Neural progenitor cell (in vitro differentiated cells): ENCODE measurements at places on chromosomes 5 and 9. TPM values are rescaled to one million over a fixed set of nuclear protein-coding genes. Genes with fewer than 3 reads are reported as not detected.

- DNase-seq: peak; percentile 45
These were observed 145.5 kb upstream of the SLC24A2 start for GRCh38 chr9:19934301-19934871.

- no peak for DNase-seq
These were observed 160.2 kb downstream of the SH3GL2 start for GRCh38 chr9:17739022-17739421.

DNA sequence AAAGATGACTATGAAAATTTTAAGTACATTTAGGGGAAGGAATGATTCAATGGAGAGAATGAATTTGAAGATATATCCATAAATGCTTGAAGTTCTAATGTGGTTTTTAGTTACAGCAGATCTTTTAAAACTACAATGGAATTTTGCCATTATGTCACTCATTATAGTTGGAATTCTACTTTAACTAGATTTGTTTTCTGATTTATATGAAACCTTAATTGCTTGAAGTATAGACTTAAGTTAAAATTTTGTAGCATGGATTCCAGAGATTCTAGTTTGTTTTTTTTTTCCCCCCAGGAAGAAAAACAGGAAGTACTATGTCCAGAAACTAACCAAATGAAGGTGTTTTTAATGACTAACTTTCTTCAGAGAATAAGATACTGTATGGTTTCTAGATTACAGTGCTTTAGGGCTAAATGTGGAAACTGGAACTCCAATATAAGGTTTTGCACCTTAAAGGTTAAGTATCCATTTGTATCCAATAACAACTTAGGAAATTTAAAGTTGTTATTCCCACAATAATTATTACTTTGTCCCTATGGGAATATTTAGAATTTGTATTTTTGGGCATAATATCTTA lies 70.3 kb downstream of the ZSWIM6 start:
- DNase-seq: no peak

DNA sequence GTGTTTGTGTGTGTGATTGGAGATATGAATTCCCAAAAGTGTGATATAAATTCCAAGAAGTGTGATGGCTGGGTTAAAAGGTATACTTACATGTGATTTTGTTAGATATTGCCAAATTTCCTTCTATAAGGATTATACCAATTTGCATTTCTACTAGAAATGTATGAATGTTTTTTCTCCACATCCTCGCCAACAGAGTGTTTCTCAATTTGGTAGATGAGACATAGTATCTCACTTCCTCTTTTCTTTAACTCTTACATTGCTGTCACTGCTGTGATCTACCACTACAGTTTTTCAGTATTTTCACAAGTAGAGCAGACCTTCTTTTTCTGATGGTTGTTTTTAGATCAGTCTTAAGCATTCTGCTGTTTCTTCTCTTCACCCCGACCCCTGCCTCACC lies 111.3 kb downstream of the FER start:
- DNase-seq: no peak

DNA sequence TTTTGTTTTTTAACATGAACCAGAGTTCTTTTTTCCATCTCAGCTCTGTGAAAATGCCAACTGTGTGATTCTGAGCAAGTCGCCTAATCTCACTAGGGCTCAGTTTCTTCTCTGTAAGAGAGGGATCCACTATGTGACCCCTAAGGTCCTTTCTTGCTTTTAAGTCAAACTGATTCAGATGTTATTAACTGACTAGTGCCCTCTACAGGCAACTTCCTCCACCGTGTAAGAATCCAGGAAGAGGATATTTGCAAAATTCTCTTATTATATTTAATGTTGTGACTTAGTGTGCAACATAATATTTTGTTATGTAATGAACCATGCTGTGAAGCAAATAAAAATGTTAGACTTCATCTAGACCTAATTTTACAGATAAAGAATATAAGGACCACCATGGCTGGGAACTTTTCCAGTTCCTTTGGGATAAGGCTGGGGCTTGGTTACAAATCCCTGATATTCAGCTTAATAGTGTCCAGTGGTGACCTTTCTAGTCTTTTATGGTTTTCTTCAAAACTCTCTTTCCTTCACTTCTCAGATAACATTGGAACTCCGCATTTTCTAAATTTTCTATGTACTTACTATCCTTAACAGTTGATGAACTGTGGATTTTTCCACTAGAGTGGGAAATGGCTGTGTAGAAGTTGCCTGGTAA lies 244.7 kb downstream of the PIK3R1 start:
- peak; percentile 62 for DNase-seq

DNA sequence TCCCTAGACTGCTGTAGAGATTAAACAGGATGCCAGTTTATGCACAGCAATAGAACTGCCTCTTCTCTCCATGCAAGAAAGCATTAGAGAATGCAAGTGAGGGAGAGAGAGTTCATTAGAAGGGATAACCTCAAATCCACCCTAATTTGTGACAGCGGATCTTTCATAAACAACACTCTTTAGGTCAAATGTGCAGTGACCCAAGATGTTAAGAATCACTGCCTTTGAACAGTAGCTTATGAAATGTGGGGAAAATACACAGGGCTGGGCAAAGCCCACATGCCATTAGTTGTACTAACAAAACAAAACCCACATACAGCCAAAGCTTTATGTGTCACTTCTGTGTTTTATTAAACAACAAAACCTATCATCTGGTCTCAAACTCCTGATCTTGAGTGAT lies 36.2 kb upstream of the POU4F3 start:
- DNase-seq: no peak

The INSL6 gene
- total RNA-seq: not detected in 2 replicates

The GNA14 gene
- 0.15 TPM in 1 of 2 replicates, not detected in the other for total RNA-seq

The IFNA5 gene
- 0.21 TPM in 1 of 2 replicates, not detected in the other for total RNA-seq
